Endothelial cell (in vitro differentiated cells): ENCODE measurements at places on chromosomes 6 and 20. TPM values are rescaled to one million over a fixed set of nuclear protein-coding genes. Genes with fewer than 3 reads are reported as not detected.

NKAIN2 gene
- total RNA-seq: 9.5 TPM

TFAP2C gene
- total RNA-seq: 0.82 TPM

KHDRBS2 gene
- total RNA-seq: not detected

DNA sequence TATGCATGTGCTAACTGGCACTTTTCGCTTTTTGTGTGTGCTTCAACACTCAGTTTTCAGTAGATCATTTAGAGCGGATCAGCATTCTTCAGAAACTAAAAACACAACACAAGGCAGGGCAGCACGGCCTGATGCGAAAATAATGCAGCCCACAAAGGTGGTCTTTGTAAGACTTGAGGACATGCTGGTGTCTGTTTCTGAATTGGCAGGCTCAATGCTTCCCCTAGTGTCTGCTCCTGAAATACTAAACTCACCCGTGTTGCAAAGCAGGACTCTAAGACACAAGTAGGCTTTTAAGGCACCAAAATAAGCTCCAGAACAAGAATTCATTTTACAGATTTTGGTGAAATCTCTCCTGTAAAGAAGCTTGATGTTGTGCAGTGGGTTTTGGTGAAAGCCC, 676.5 kb downstream of the TENT5A start:
- no peak overlapping the region for H3K27ac ChIP-seq
- no peak overlapping the region for H3K4me3 ChIP-seq
- H3K36me3 ChIP-seq: no peaks in the 10 kb centered on the region
- no peaks in the 10 kb centered on the region for H3K4me1 ChIP-seq
- H3K27me3 ChIP-seq: no peaks in the 10 kb centered on the region

GRCh38 chr6:10613077-10613476, 81.3 kb downstream of the C6orf52 start:
- H3K36me3 ChIP-seq: peaks cover 29% of the 10 kb centered on the region
- DNase-seq: no peak
- peaks cover 7% of the 10 kb centered on the region for H3K27me3 ChIP-seq

DNA sequence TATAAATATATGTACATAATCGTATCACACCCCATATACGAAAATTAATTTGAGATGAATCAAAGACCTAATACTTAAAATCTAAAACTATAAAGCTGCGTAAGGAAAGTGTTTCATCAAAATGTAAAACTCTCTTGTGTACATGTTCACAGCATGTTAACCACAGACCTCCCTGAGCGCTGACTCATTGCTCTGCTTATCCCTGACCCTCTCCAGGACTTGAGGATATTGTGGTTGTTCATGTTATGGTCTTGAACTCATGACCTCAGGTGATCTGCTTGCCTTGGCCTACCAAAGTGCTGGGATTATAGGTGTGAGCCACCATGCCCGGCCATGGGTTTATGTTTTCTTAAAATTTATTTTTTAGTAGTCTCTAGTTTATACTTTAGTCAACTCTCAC, 14.2 kb downstream of the FAM83B start:
- H3K27me3 ChIP-seq: peaks cover 2% of the 10 kb centered on the region
- H3K4me3 ChIP-seq: no peak overlapping the region
- H3K36me3 ChIP-seq: no peaks in the 10 kb centered on the region
- DNase-seq: no peak
- no peaks in the 10 kb centered on the region for H3K4me1 ChIP-seq
